ENCODE measurements at places on chromosomes 16 and 17.

GRCh38 chr17:43769426-43769825 lies 9.4 kb downstream of the DUSP3 start:
- DNase-seq = no peak

DNA sequence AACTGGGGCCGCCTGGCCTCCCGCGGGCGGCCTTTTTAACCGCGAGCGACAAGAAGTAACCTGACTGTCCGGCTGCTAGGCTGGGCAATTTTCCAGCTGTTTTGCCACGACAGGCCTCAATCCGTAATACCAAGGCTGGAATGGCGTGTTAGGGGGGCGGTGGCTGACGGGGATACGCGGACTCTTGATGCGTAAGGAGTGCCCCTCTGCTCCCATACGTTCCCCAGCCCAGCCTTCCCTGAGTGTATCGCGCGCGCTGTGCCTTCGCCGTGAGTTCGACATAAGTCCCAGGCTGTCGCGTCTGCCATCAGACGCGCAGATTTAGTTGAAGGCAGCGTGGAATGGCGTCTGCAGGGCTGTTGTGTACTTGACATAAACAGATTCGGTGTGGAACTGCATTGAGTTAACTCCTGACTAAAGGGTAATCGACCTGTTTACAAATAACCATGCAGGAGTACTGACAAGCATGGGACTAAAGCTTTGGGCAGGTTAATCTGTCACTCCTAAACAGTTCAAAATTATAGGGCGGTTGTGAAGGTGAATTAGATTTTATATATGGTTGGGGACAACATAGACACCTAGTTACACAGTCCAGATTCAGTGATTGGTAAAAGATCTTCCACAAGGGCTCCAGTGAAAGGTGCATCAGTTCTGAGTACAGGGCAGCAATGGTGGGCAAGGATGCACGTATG lies 16.6 kb upstream of the ERN1 start:
- peak; percentile 64 for DNase-seq

DNA sequence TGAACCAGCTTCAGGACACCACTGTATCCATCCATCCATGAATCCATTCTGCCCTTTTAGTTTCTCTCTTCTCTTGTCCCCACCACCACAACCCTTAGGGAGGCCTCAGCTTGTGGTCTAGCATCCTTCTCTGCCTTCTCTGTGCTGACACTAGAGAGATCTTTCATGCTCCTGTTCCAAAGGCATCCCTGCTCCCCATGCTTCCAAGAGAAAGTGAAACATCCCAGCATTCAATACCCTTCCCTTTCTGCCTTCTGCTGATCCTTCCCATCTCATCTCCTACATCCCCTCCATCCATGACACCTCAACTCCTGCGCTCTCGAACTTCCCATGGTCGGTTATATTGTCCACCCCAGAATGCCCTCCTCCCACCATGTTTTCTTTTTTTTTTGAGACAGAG lies 10.0 kb downstream of the RAPGEFL1 start:
- no peak for DNase-seq

DNA sequence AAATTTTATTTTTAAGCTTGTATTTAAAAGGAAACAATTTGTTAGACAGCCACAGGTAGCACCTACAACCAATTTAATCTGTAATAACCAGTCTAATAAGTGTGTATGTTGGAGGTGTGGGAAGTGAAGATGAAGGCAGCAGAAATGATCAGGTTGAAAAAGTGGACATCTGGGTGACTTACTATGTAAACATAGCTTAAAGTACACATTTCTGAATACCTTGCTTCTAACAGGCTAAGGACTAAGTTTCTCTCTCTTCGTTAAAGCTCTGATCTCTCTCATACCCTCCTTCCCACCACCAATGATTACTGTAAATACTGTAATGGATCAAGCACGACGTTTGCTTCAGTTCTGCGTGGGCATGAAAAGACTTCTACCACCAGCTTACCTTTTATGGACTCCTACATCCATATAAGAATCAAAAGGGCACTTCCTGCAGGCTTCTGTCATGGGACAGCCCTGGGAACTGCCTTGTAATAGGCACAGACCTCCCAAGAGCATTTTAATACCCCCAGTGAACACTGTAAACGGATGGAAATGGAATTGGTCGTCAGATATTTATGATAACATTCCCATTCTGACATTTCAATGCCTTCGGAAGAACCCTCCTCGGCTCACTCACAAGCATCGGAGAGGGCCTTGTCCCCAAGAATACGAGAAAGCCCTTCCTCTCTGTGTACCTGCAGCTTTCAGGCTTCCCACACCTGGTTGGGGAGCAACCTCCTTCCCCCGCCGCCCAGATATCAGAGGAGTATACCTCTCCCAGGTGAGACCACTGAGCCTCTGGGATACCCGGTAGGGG lies 700 bp downstream of the CCDC43 start:
- no peak for DNase-seq

- no peak for DNase-seq
Measured at GRCh38 chr17:40363111-40363827, 1.3 kb downstream of the GJD3 start.

DNA sequence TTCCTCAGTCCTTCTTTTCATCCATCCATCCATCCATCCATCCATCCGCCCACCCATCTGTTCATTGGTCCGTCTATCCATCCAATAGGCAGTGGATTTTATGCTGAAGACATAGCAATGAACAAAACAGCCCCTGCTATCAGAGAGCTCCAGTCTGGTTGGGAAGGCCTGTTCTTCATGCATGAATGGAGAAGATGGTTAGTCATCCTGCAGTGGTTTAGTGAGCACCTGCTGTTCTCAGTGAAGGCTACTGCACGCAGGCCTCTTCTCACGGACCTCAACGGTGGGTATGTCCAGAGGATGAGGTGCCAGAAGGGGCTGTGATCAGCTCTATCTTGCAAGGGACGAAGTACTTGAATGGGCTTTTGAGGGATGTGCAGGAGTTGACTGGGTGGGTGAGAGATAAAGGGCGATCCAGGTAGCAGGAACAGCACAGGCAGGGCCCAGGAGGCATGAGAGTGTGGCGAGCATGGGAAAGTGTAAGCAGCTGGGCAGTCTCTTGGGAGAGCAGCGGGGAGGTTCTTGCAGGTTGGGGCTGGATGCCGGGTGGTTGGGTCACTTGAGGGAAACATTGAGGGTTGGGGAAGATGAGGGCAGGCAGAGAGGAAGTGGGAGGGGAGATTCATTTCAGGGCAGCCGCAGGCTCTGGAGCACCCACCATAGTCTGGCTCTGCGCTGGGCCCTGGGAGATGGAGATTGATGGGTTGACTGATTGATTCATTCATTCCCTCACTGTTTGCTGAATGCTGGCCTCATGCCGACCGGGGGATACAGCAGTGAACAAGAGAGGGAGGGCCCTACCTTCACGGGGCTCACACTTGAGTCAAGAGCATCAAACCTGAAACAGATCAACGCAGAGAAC lies 115.0 kb upstream of the CIBAR2 start:
- no peak for DNase-seq

GRCh38 chr17:40553694-40554534 lies 11.4 kb downstream of the CCR7 start:
- DNase-seq = no peak

DNA sequence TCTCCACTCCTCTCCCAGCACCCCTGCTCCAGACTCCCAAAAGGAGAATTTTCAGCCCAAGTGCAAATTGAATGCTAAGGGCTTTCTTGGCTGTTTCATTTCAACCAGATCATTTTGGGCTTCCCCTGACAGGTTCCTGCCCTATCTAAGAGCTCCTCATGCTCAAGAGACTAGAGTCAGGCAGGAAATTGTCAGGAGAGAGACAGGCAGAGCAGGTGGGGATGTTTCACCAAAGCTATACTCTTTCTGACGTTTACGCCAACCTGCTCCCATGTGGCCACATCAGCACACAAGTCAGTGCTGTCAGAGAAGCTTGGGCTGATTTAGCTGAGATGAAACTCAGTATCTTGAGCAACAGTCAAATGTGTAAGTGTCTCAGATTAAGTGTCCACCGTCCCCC lies 31.4 kb downstream of the HIC1 start:
- DNase-seq = no peak

DNA sequence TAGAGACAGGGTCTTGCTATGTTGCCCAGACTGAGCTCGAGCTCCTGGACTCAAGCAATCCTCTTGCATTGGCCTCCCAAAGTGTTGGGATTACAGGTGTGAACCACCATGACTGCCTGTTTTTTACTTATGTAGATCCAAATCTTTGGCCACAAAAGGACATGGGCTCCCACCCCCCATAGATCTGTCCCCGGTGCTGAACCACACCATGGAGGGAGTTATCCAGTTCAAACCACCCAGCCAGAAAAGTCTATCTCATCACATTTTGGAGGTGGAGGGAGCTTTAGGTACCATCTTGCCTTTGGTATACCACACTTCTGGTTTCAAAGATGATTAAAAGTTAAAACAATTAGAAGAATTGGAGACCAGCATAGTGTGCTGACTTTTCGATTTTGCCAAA lies 26.2 kb downstream of the SHISA9 start:
- no peak for DNase-seq

GRCh38 chr17:27293359-27293897 lies 486 bp upstream of the WSB1 start:
- DNase-seq = peak; percentile 7

- no peak for DNase-seq
Measured at GRCh38 chr16:81310045-81310644, 4.6 kb upstream of the GAN start.

DNA sequence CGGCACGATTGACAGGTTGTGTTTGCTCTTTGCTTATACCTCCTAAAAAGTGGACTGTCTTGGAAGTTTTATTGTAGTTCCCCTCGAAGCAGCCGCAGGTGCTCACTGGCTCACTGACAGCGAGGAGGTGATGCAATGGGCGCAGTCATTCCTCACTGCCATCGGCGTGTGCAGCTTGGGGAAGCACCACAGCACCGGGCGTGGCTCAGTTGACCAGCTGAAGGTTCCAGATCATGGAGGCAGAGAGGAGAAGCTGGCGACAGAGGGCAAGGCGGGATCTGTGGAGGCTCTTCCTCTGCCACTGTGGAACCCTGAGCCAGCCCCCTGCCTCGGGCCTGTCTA lies 72.1 kb upstream of the TNRC6C start:
- DNase-seq = no peak

DNA sequence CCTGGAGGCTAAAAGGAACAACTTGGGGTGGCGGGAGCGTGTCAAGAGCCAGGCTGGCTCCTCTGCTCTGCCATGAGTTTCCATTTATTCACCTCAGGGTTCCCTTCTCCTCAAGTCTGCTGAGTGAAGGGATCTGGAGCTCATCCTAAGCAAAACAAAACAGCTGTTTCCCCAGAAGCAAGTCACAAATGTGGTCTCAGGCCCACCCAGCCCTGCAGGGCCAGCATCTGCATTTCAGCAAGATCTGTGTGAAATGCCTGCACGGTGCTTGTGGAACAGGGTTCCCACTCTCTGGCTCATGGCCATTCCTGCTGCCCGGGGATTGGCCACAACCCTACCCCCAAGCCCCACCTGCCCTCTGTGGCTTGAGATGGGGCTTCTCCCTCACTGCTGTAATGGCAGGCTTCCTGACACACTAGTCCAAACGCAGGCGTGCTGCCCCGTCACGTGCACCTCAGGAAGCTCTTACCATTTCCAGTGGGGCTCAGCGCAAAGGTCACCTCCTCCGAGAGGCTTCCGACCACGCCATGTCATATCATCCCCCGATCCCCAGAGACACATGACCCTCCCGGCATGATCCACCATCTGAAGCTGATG lies 2.3 kb downstream of the SLC38A8 start:
- no peak for DNase-seq

DNA sequence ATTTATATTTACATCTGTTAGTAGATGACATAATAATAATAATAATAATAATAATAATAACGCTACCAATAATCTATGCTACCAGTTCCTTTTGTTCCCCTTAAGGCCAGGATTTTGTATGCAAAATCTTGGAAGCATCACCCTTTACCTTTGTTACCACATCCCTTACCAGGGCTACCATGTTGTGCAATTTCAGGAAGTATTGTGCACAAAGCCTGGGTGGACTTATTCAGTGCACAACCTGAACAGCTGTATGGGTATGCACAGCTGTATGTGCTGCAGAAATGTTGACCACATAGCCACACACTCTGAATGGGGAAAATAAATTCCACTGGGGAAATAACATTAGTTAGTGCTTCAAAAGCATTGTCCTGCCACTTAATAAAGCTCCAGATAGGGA lies 19.9 kb upstream of the CALB2 start:
- no peak for DNase-seq

GRCh38 chr16:75288596-75289120 lies 37.2 kb upstream of the BCAR1 start:
- DNase-seq = no peak

DNA sequence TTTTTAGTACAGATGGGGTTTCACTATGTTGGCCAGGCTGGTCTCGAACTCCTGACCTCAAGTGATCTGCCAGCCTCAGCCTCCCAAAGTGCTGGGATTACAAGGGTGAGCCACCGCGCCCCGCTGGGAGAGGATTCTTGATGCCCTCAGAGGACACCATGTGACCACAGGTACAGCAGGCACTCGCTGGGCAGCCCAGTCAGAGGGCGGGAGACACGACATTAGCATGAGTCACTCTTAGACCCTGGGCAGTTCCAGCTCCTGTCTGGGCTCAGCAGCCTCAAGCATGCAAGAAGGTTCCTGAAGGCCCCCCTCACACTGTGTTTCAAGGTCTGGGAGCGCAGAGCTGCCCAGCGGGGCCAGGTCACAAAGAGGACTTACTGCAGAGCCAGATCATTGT lies 11.9 kb downstream of the STAC2 start:
- no peak for DNase-seq

- no peak for DNase-seq
Measured at GRCh38 chr16:2501946-2502895, 11.5 kb upstream of the ATP6V0C start.

DNA sequence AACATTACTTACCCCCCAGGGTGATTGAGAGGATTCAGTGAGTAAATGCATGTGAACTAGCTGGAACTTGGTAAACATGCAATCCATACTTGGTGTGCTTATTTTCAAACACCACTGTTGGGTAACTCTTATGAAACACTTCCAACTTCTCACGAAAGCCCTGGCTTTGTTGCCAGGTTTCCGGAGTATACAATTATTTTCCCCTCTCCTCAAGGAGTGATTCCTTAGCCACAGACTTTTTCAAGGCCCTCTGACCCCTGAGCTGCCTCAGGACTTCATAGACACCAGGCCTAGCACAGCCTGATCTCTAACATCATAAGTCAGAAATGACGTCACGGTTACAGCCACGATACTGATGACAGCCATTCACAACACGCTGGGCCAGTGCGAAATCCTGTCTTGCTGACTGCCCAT lies 27.6 kb downstream of the HSD17B2 start:
- no peak for DNase-seq

GRCh38 chr17:63189930-63190329 lies 223.9 kb downstream of the TANC2 start:
- no peak for DNase-seq

GRCh38 chr17:67044940-67045339 lies 586 bp downstream of the CACNG1 start:
- no peak for DNase-seq

All from hematopoietic multipotent progenitor cell (in vitro differentiated cells).